ENCODE measurements at places on chromosomes 4 and X.

DNA sequence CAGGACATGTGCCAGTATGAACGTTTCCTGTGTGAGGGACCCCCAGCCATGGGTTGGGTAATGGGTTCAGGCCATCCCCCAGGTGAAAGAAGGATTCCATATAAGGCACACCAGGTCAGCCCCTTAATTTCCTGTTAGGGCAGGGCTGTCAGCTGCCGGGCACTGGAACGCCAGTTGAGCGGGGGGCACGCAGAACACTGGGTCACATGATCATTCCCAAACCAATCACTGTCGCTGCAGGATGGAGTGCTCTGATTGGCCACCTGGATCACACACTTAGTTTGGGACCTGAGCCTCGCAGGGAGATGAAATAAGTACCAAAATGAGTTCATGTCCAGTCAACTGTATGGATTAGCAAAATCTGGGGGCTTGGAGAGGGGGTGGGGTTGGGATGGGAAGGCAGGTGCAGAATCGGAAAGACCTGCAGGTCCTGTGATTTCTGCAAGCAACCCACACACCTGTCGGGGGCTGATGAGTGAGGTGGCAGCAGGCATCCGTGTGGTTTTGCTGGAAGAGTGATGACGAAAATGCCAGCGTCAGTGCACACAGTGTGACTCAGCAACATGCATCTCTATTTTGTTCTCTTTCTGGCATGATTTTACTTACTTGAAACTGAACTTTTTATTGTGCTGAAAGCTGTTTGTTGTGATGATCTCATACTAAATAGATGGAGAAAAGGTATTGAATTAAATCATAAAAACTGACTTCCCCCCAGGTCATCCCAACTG is 32.2 kb downstream of the RNF212 start:
- no peak for DNase-seq

GRCh38 chrX:135632353-135632752 is 81.1 kb upstream of the CT45A1 start:
- DNase-seq = no peak

DNA sequence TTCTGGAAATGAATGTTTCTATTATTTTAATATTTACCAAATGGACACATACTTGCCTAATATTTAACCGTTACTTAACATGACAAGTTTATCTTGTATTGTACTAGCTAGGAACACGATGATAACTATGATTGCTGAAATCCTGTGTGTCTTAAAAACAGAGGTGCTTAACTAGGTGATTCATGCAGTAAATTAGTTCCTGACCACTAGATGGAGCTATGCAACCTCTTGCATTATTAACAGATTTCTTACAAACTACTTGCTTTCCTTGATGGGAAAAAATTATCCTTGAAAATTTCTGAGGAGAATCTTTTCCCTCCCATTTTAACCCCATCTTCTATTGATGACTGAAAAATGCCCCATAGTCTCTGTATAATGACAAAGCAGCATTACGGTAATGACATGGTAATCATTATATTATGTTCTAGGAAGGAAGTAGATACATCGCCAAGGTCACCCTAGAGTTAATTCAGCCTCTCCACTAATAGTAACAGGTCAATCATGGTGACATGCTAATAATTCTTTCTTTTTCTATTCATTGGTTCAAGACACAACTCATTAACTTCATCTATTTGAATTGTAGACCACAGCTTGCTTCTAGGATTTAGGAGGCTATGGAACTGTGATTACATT is 844.2 kb downstream of the RAPGEF2 start:
- no peak for DNase-seq

GRCh38 chr4:891747-892146 is 40.4 kb downstream of the GAK start:
- DNase-seq = no peak

DNA sequence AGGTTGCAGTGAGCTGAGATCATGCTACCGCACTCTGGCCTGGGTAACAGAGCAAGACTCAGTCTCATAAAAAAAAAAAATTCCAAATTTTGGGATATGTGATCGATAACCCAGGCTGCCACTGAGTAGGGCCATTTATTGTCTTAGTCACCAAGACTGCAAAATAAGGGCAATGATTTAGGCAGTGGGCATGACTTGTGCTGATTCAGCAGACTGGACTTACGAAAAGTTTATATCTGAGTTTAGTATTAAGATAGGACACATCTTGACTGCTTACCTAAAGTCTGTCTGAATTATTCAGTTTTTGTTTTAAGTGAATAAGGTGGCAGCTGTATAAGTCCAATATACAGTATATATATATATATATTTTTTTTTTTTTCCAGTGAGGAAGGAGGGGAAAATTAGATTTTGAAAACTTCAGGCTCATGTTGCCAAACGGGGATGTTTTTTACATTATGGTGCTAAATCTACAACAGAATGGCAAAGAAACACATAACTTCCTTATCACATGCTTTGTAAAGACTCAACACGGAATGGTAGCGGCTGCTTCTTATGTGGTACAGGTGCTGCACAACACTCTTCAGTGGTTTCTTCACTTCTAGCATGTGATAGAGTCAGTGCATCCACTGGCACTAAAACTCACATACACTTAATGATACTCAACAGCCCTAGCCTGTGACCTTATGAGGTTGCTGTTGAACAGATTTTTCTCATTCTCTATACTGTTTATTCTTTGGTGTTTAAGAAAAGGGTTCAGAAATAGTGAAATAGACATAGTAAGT is 6.5 kb downstream of the TEX13D start:
- no peak for DNase-seq

GRCh38 chr4:151100531-151100930 is 1.1 kb downstream of the RPS3A start:
- DNase-seq = no peak

- no peak for DNase-seq
Observed at GRCh38 chrX:34917146-34917545, 25.4 kb upstream of the FAM47B start.

DNA sequence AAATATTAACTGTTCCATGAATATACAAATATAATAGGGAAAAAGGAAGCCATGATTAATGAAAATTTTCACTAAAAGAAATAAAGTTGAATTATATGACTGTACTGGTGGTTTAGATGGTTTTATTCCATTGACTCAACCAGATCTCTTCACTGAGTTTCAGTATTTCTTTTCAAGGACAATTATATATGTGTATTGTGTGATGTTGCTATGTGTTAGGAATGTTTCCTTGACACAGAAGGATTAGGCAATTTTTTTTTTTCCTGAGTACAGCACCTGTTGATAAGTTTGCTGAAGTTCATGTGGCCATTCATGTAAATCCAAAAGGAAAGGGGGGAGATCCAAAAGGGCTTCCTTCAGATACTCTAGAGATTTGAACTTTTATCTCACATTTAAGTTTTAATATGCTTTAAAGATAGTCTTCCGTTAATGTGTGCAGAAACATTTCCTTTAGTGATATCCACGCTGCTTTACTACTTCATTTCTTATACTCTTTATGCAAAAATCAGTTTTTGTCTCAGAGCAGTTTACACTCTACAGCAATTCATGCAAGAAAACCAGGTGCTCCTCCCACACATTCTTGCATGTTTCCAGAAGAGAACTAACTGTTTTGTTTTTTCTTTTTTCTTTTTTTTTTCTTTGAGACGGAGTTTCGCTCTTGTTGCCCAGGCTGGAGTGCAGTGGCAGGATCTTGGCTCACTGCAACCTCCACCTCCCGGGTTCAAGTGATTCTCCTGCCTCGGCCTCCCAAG is 249.1 kb downstream of the RPA4 start:
- DNase-seq = no peak

GRCh38 chrX:11781133-11781532 is 23.1 kb downstream of the MSL3 start:
- no peak for DNase-seq

GRCh38 chr4:169099771-169100180 is 89.7 kb upstream of the CBR4 start:
- no peak for DNase-seq

DNA sequence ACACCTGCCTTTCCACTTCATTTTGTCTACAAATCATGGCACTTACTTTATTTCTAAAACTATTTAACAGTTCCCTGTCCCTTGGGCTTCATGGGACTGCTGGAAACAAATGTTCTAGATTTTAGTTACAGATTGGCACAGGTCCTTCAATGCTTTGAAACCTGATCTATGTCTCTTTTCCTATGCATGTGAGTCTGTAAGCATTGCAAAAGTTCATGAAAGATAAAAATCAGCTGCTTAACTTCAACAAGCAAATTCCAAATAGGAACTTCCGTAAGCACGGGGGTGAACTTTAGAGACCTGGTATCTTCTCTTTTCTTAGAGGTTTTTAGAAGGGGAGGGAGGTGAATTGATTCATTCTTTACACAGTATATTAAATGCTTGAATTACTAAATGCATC is 9.5 kb downstream of the LGI2 start:
- no peak for DNase-seq

- no peak for DNase-seq
Observed at GRCh38 chr4:118398226-118399090, 45.7 kb upstream of the PRSS12 start.

- DNase-seq = no peak
Observed at GRCh38 chrX:134868771-134869495, 121.9 kb upstream of the SMIM10 start.

DNA sequence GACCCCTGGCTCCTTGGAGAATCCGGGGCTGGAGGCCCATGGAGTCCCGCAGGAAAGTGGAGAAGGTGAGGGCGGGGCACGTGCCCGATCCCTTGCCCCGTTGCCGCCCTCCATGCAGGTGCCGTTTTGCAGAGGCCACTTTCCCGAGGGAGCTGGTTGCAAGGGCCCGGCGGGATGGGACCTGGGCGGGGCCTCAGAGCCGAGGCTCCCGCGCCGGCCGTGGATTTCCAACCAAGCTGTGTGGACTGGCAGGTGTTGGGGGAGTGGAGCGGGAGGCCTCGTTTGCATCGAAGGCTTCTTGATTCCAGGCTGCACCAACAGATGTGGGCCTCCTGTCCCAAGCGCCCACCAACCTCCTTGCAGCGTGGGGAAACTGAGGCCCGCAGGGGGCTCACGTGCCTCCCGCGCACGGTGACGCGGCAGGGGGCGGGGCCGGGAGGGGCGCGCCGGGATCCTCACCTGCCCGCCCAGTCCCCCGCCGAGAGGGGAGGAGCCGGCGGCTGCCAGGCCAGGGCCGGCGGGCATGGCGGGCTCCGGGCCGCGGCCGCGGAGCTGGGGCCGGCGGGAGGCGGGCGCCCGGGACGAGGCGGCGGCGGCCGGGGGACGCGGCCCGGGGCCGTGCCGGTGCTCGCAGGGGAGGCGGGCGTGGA is 24.9 kb downstream of the SH3BP2 start:
- DNase-seq = no peak

- DNase-seq = no peak
Observed at GRCh38 chrX:49701323-49701722, 5.5 kb upstream of the PAGE1 start.

DNA sequence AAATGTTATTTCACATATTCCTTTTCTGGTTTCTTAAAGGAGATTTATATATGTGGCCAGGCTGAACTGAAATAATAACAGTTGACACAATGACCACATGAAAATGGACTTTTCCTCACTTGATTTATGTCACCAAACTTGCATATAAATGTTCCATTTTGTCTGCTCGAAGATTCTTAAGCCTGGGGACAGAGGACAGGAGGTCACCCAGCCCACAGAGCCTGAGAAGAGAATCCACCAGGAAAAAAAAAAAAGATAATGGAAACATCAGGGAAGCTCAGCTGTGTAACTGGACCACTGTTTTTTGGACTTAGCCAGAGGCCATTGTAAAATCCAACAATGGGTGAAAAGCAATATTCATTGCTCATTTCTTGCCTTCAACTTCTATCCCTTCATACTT is 359.0 kb upstream of the FGF16 start:
- DNase-seq = no peak

DNA sequence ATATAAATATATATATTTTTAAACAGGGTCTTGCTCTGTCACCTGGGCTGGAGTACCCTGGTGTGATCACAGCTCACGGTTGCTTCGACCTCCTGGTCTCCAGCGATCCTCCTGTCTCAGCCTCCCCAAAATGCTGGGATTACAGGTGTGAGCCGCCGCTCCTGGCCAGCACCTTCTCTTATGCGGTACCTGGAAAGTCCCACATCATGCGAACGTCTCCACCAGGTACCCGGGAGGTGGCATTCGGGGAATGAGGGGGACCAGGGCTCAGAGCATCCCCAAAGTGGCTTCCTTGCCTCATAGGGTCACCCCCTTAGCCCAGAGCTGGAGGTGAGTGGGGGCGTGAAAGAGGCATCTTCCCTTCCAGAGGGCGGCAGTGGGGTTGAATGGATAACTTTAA is 84.0 kb upstream of the PPP2R3B start:
- no peak for DNase-seq

DNA sequence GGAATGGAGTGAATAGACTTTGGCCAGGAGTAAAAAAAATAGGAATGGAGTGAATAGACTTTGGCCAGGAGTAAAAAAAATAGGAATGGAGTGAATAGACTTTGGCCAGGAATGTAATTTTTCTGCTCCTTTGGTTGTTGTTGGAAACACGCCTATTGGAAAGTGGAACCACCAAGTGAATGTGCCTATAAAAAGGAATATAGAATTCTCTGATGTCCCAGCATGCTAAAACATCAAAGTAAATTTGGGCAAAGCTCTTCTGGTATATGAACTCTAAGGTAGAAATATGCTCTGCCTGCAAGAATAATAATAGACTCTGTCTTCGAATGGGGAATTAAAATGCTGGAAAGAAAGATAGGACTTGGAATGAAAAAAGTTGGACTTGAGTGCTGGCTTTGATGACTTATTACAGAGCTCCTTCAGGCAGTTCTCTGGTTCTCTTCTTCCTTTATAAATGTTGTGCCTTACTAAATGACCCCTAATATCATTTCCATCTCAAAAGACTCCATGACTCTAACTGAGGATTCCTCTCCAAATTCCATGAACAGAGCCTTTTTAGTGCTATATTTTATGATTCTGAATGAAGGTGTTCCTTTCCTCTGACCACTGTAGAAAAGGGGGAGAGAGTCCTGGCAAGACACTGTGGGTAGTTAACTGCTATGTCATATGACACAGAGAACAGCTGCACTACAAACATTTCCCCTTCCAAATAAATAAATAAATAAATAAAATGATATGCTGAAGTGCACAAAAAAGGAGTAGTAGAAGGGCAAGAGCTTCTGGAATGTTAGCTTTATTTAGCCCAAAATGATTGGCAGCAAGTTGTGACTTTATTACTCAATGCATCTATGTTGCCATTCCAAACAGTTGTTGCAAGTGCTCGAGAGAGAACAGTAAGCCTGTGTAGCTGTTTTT is 13.5 kb upstream of the GBA3 start:
- no peak for DNase-seq

GRCh38 chrX:97564496-97564895 is 680.8 kb downstream of the RPA4 start:
- no peak for DNase-seq

Measured in stimulated activated CD4-positive, alpha-beta T cell treated with anti-CD3 and anti-CD28 coated beads, Interleukin-12 subunit alpha, Interleukin-12 subunit beta, amount 100 ng/mL, for 4 hours (primary cell).